ENCODE measurements at places on chromosomes 13 and 19. TPM values are rescaled to one million over a fixed set of nuclear protein-coding genes. Genes with fewer than 3 reads are reported as not detected.

SLC6A16 gene
- polyA plus RNA-seq = not detected

DNAAF3 gene
- polyA plus RNA-seq = 1.1 TPM

B3GNT8 gene
- 16.8 TPM for polyA plus RNA-seq

DMKN gene
- polyA plus RNA-seq = 20.6 TPM

AP1M2 gene
- polyA plus RNA-seq = 178 TPM

FCER2 gene
- polyA plus RNA-seq = 0.46 TPM

SIGLEC14 gene
- polyA plus RNA-seq = 5.3 TPM

ZNF536 gene
- under 0.01 TPM for polyA plus RNA-seq

CRX gene
- not detected for polyA plus RNA-seq

PLIN5 gene
- 2.4 TPM for polyA plus RNA-seq

EBI3 gene
- polyA plus RNA-seq = 17.6 TPM

FCAR gene
- polyA plus RNA-seq = not detected

CAMSAP3 gene
- polyA plus RNA-seq = 15.6 TPM

PSG2 gene
- not detected for polyA plus RNA-seq

MCEMP1 gene
- 0.51 TPM for polyA plus RNA-seq

LENG9 gene
- 13.2 TPM for polyA plus RNA-seq

CRYL1 gene
- polyA plus RNA-seq = 62.4 TPM

LILRB2 gene
- 5.9 TPM for polyA plus RNA-seq

KIR2DL4 gene
- not detected for polyA plus RNA-seq

GARIN5A gene
- polyA plus RNA-seq = not detected

ACP7 gene
- polyA plus RNA-seq = not detected

ZNF723 gene
- not detected for polyA plus RNA-seq

UBE2L5 gene
- not detected for polyA plus RNA-seq

ZNF432 gene
- polyA plus RNA-seq = 1.8 TPM

ERICH4 gene
- not detected for polyA plus RNA-seq

ZNF737 gene
- 1.8 TPM for polyA plus RNA-seq

KCNC3 gene
- 0.92 TPM for polyA plus RNA-seq

KCTD4 gene
- polyA plus RNA-seq = 0.22 TPM

ZFP82 gene
- polyA plus RNA-seq = 2.4 TPM

FPR3 gene
- 3.6 TPM for polyA plus RNA-seq

B9D2 gene
- 10.1 TPM for polyA plus RNA-seq

ZNF491 gene
- polyA plus RNA-seq = 1.0 TPM

ZNF547 gene
- not detected for polyA plus RNA-seq

SLITRK6 gene
- under 0.01 TPM for polyA plus RNA-seq

CEBPA gene
- polyA plus RNA-seq = 43.5 TPM

NR1H2 gene
- 72.8 TPM for polyA plus RNA-seq

MCF2L gene
- 43.5 TPM for polyA plus RNA-seq

ATP8B3 gene
- polyA plus RNA-seq = 0.96 TPM

GPR12 gene
- not detected for polyA plus RNA-seq

PLIN4 gene
- 1.8 TPM for polyA plus RNA-seq

CABP5 gene
- 22.8 TPM for polyA plus RNA-seq

ZNF470 gene
- 0.46 TPM for polyA plus RNA-seq

ZNF541 gene
- not detected for polyA plus RNA-seq

TRPC4 gene
- 0.64 TPM for polyA plus RNA-seq
